NCI-H1417 treated with DMSO at 0.1 percent for 48 hours (cell line): ENCODE measurements at places on chromosomes 7 and 10.

DNA sequence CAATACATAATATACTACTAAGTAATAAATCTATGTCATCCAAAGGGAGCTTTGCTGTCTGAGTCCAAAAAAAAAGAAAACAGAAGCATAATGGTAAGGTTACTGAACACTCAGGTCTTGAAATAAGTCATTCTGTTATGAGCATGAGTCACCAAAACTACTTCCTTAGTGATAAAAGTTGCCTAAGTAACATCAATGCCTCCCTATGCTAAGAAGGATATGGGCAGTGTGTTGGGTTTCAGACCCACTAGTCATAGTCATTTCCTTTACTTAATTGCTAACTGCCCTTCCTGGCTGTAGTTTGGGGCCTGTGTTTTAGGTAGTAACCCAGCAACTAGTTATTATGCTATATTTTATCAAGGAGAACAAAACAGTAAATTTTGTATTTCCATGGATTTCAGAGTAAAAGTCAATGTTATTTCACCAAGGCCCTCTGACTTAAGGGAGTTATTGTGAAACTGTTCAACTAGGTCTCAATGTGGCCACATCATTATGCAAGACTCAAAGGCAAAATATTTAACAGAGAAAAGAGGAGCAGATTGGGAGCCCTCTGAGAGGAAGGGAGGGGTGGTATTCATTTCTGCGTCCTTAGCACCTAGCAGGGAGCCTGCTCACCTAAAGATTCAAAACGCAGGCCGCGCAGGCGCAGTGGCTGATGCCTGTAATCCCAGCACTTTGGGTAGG, 11.7 kb upstream of the VIM start:
- no peak for DNase-seq

GRCh38 chr10:129369566-129369965, 97.5 kb upstream of the MGMT start:
- DNase-seq: no peak

- no peak for DNase-seq
These were observed 45.3 kb downstream of the HK1 start for GRCh38 chr10:69323622-69324021.

DNA sequence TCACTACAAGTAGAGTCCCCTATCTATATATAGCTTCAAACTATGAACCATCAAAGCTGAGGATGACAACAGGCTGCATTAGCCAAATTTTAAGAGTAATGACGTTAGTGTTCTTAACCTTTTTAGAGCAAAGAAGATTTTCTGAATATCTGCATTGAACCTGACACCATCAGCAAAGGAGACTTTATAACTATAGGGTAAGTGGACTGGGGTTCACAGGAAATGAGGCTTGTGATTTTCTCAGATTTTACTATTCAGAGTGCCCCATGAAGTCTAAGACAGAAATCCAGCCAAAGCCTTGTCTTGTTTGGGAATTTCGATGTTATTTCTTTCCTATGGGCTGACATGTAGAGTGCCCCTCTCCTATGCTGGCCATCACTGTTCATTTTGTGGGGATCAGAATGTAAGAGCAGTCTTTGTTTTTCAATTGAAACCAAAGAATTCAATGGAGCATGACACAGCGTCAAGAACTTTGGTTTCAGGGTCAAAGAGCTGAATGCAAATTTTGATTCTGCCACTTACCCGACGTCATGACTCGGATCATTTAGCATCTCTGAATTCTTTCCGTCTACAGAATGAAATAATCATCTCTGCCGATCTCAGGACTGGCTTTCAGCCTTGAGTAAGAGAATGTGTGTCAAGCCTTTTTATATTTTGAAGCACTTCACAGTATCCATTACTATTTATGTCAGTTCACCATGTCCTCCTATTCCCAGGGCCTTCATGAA, 52.7 kb downstream of the DENND11 start:
- no peak for DNase-seq

- DNase-seq: no peak
These were observed 164.0 kb downstream of the FANK1 start for GRCh38 chr10:126060261-126060931.

DNA sequence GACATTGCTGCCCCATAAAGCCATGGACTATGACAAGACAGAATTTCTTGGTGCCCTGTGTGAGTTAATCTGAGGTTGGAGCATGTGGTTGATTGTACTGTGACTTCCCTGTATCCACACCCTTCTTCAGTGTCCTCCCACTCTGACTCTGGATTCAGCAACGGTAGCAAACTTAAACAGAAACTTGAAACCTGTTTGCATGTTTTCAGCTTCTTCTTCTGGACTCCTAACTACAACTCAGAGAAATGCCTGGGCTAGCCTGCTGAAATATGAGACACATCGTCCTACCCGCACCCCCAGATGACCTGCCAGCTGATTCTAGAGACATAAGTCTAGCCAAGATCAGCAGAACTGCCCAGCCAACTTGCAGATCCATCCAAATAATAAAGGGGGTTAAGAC, 78.4 kb downstream of the IPMK start:
- no peak for DNase-seq

DNA sequence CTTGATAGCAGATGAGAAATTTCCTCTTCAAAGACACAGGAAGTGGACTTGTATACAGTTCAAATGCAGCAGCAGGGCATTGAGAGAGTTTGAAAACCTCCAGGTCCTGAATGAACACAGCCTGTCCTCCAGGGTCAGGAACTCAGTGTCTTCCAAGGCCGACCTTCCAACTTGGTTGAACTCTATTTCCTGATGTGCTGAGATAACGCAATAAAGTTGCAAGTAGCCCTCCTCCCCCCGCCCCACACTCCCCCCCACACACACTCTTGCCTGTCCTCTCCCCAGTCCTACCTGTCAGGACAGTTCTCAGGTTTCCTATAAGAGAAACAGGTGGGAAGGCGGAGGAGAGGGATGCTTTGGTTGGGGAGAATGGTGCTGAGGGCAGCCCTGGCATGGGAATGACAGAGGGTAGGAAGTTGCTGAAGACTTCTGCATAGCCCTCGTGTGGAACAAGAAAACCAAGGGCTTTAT, 90.0 kb downstream of the CCDC71L start:
- DNase-seq: no peak

GRCh38 chr10:127149501-127150081, 46.8 kb downstream of the INSYN2A start:
- no peak for DNase-seq

GRCh38 chr7:157056957-157057902, 46.8 kb upstream of the MNX1 start:
- no peak for DNase-seq

DNA sequence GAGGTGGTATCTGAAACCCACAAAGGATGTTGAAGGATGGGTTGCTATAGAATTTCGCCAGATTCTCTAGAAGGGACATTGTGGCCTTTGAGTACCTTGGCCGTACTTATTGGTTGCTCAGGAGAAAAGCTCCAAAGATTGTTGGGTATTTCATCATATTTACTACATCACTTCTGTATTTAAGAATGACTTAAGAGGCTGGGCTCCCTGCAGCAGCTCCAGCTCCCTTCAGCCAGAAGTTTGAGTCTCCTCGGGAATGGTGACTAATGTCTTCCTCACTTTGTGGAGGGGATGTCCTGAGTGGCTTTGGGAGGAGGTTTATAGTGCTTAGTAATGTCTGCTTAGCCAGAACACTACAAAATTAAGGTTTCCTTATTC, 18.1 kb downstream of the MINDY4 start:
- no peak for DNase-seq

DNA sequence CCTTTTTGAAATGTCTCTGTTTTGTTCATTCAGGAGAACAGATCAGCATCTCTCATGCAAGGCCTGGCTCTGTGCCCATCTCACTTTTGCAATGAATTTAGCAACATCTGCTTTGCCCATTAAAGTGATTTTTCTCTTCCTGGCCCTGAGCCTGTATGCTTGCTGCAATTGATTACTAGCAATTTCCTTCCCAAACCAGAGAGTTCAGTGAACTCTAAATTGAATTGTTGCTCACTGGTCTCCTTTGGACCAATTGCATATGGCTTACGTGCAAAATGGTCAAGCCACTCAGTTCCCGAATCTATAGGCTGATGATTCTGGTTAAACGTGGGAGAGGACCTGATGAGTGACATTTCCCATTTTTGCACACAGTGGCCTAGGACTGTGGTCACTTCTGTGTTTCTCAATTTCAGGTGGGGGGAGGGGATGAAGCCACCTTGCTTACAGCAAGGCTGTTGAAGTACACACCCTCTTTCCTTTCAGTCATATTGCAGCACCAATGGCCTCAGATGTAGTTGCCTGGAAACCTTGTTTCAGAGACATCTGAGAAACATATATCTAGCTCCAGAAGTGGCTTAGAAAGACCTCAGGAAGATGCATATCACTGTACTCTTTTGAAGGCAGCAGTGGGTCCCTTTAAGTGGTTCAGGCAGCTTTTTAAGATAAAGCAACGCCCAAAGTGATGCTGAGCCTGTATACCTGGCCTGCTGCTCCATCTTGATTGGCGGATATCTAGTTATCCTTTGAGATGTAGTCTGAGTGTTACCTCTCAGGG, 201.4 kb downstream of the PTEN start:
- no peak for DNase-seq

- DNase-seq: no peak
These were observed 9.7 kb upstream of the ZFAND2A start for GRCh38 chr7:1169409-1170368.

GRCh38 chr7:132544999-132545398, 31.3 kb downstream of the PLXNA4 start:
- DNase-seq: no peak

- no peak for DNase-seq
These were observed 96.5 kb downstream of the CAMK1D start for GRCh38 chr10:12445701-12446334.

- no peak for DNase-seq
These were observed 14.6 kb upstream of the AQP1 start for GRCh38 chr7:30896783-30897637.

DNA sequence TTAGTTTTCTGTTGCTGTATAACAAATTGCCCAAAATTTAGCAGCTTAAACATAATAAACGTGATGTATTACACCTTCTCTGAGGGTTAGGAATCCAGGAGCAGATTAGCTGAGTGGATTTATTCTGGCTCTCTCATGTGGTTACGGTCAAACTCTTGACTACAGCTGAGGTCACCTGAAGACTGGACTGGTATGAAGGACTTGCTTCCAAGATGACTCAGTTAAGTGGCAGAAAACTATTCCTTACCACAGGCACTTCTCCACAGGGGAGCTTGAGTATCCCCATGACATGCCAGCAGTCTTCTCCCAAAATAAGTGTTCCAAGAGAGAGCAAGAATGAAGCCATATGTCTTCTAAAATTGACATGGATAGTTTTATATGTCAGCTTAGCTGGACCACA, 957.2 kb upstream of the GHITM start:
- no peak for DNase-seq

DNA sequence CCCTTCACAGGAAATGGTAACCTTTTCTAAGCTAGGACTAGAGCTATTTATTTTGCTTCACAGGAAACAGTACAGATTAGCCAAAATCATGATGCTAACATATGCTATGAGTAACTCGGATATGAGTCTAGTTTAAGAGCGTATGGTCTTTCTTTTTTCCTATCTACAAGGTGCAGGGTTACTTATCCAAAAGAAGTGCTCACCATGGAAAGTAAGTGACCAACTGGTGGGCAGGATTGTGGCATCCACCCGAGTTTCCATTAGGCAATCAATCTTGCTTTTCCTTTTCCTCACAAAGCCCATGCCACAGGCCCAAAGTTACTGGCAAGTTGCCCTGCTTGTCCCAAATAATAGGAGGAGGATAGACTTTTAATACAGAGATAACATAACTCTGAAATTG, 765.1 kb upstream of the POM121L12 start:
- no peak for DNase-seq

GRCh38 chr7:36391436-36392198, 2.0 kb downstream of the ANLN start:
- DNase-seq: no peak

GRCh38 chr10:105149371-105149891, 508.3 kb downstream of the SORCS3 start:
- no peak for DNase-seq

GRCh38 chr7:74482629-74483401, 29.1 kb downstream of the GTF2IRD1 start:
- DNase-seq: no peak

DNA sequence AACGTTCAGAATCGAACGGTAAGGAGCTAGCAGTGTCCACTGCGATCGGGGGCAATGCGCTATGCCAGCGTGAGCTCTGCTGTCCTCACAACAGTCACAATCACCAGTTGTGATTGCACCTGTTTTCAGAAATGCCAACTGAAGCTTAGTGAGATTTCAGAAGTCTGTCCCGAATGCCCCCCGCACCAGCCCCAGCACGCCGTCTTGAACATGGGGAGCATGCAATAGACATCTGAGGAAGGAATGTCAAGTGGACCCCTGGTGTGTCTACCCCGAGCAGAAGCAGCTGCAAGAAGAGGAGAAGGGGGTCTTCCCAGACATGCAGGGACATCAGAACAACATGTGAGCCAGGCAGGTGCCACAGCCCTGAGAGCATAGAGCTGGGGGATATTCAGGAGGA, 125.7 kb upstream of the CHST15 start:
- DNase-seq: no peak

GRCh38 chr7:151133266-151133985, 34.1 kb downstream of the GBX1 start:
- no peak for DNase-seq

GRCh38 chr10:84540022-84540616, 211.7 kb downstream of the CCSER2 start:
- DNase-seq: no peak

GRCh38 chr10:128481152-128481840, 355.1 kb upstream of the MKI67 start:
- DNase-seq: no peak

DNA sequence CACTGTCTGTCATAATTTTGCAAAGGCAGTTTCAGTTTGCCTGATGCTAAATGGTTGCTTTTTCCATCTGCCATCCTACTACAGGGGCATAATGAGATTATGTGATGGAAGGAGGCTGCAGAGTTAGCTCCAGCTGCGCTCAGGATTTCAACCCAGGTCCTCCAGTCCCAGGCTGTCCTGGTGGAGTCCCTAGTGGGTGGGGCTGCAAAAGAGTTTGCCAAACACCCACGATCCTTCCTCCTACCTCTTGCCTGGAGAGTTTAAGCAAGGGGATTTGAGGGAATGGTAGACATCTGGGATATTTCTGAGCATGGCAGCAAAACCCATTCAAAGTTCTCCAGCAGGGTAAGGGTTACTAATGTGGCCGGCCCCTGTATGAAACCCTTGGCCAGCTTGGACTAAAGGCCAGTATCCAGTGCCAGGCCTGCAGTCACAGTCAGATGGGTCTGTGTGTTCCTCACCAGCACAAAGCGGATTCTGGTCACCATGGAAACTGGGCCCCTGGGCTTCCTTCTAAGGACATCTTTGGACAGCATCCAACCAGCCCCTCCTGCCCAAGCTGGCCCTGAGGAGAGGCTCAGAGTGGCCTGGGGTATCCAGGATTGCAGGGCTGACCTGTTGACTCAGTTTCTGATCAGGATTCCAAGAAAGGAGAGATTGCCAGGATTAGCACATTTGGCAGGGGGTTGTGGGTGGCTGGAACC, 42.7 kb upstream of the CHST3 start:
- no peak for DNase-seq

- DNase-seq: no peak
These were observed 150.2 kb upstream of the LRRN3 start for GRCh38 chr7:110940756-110941155.

DNA sequence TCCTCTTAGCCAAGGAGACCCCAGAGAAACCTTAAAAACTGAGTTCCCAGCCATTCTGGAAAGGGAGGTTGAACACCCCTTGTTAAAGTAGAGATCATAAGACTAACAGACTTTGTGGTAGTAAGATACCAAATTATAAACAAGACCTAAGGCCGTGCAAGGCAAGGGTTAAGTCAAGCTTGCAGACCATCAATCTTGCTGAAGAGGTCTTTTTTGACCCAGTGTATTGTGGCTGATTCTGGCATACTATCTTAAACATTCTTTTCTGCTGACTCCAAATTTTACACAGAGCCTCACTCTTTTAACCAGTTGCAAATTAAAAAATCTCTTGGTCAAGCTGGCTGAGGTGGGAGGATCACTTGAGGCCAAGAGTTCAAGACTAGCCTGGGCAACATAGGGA, 1.2 kb upstream of the TBRG4 start:
- DNase-seq: no peak
